NCI-H2029 (cell line): ENCODE measurements at places on chromosomes 6 and 20.

DNA sequence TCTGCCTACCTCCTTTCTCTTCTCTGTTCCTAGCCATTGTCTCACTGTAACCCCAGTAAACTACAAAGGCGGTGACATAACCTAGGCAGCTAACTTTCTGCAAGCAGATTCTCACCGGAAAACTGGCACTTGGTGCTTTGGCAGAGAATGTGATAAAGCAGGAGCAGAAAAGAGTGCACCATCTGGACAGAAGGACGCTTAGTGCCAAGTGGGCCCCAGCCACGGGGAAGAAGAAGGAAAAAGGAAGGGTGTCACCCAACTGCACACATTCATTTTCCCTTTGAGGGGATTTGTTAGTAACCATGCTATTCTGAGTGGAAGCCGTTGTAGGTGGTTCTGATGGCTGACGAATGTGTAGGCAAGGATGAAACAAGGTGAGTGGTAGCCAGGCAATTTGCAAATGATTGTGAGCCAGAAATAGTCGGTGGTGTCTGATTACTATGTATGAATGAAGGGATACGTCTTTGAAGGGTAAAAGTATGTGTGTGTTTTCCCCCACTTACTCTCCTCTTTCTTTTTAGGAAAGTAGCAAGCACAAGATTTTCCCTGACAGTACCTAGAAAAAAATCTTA, 148.3 kb upstream of the STXBP5 start:
- no peak for DNase-seq

- DNase-seq: no peak
Measured at GRCh38 chr6:85826997-85827396, 184.3 kb upstream of the SYNCRIP start.

DNA sequence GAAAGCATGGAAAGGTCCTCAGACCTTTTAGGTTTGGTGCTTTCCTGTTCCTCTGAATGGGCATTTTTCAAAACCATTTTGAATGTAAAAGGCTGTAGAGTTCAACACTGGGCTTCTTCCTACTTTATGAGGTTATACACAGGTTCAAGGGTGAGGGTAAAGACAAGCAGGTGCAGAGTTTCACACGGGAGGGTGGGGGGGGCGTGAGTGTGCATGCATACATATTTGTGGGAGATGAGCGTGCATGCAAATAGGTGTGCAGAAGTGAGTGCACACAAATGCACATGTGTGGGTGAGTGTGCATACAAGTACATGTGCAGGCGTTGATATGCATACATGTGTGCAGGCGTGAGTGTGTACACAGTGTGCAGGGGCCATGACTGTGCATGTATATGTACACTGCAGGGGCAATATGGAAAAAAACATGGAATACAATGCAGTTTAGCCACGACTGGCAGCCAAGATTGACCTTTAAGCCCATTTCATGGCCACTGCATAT, 183.1 kb downstream of the GMPR start:
- DNase-seq: no peak

DNA sequence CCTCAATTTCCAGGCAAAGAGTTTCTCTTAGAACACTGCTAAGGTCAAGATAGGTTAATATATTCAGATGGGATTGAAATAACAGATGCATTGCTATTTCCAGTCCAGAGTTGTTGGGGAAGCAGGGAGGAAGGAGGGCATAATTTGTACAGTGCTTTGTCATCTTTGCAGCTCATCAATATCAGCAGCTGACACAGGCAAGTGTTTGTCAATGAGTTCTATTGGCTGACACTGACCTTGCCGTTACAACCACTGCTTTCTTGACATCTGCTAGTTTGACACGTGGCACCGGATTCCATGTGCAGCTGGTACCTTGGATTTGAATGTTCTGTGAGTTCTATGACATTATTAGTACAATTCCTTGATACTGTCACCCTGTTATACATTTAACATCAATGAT, 28.0 kb upstream of the MLIP start:
- DNase-seq: no peak
